ENCODE measurements at places on chromosomes 1 and 21. TPM values are rescaled to one million over a fixed set of nuclear protein-coding genes. Genes with fewer than 3 reads are reported as not detected.

- peak; percentile 81 for DNase-seq
Observed at GRCh38 chr1:202281316-202282024, 60.3 kb downstream of the UBE2T start.

DNA sequence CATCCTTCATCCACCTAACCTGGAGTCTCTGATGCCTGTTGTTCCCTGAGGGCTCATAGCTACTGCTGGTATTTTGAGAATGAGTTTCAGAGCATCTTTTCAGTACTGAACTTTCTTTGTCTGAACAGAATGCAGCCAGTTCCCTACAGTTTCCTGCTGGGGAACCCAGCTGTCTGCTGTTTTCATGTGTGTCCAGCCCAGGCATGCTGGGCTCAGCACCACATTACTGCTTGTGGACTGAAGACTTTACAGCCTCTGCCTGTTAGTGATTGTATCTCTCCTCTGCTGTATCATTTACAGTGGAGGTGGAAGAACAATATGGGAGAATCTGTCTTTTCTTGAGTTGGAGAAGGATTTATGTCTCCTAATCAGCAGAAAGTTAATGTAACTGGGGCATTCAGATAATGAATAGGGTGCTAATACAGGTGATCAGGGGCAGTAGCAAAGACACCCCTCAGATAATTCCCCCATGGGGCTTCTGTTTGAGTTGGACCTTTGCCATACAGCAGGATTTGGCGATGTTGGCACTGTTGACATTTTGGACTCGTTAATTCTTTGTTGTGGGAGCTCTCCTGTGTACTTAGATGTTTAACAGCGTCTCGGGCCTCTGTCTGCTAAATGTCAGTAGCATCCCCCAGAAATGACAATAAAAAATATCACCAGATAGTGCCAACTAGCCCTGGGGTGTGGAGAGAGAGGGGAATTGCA lies 207.7 kb downstream of the HHAT start:
- DNase-seq, result no peak

The RIMKLA gene
- not detected for polyA plus RNA-seq

The LRRC38 gene
- not detected for polyA plus RNA-seq

The WNT3A gene
- not detected for polyA plus RNA-seq

DNA sequence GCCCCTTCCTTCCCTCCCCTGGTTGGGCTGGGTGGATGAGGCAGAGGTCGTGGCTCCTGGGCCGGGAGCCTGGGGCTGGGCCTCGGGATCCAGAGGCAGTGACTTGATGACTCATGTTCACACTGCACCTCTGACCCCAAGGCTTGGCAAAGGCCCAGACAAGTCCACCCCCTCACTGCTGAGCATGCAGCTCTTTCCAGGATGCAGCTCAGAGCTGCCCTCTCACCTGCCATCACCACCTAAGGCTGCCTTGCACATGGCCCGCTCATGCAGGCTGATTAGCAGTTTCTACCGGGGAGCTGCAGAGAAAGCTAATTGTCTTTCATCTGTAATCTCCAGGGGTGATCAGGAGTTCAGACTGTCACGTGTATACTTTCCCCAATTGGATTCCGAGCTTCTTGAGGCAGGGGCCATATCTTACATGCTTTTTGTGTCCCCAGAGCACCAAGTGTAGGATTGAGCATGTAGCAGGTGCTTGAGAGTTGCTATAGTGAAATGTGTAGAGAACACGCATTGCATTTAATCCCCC lies 62.1 kb downstream of the LRRN2 start:
- DNase-seq, result peak; percentile 48

The FMO5 gene
- 0.50 TPM for polyA plus RNA-seq

DNA sequence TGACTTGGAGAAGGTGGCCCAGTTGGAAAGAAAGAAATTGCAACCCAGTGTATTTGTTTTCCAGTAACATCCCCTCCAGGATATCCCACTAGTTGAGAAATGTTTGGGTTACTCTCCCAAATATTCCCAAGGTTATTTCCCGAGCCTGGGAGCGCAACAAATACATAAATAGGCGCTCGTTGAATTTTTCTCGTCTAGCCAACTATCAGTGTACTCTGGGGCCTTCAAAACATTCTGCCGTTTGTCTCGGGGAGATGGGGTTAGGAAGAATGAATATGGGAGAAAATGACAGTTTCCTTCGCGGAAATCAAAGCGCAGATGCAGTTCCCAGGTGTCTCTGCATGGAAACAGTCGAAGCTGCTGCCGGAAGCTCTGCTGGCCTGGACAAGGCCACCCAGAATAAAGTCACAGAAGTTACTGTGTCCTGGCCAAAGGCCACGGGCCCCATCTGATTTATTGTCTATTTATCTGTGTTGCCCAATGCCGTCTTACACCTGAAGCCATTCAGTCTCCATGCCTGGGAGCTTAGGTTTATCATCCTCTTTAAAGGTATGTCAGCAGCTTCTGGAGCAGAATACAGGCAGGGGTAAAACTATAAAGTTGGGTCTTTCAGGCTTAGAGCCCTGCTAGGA lies 1.0 kb downstream of the C1orf115 start:
- DNase-seq, result no peak

GRCh38 chr1:3257788-3258187 lies 188.8 kb downstream of the PRDM16 start:
- no peak for DNase-seq

- DNase-seq, result no peak
Observed at GRCh38 chr1:110633646-110634030, 27.5 kb upstream of the KCNA2 start.

DNA sequence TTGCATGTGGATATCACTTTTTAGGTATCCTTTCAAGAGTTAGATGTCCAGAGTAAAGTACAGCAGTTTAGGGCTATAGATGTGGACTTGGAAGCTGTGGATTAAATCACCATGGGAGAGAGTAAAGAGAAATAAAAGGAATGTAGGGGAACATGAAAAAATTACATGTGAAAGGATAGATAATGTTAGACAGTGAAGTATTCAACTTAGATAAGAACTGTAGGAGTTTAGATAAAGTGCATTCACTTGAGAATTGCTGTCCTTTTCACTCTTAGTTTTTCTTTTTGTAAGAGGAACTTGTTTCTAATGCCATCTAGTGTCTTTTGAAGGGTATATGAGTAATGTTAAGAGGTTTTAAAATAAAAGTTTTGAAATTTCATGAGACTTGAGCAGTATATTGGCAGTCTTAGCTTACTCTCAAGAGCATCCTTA lies 40.1 kb downstream of the MAST2 start:
- peak; percentile 69 for DNase-seq

The INAVA gene
- 0.07 TPM for polyA plus RNA-seq

The GSTM5 gene
- polyA plus RNA-seq, result 1.2 TPM

GRCh38 chr1:111938123-111938522 lies 51.3 kb downstream of the KCND3 start:
- DNase-seq, result no peak

DNA sequence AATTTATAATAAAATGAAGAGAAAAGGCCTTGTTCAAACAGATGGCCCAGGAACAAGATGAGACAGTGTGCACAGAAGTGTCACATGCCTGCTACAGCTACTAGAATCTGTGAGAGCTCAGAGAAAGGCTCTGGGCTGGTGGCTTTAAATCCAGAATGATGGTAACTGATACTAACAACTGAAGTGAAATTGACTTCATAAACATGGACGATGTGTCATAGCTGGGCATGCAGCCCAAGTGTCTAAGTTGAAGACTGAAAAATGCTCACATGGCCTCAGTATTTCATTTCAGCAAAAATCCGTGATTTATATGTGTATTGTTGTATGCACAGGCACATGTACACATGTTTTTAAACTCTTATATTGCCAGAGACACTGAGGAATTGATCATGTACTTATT lies 208.3 kb upstream of the RUNX1 start:
- DNase-seq, result peak; percentile 96

DNA sequence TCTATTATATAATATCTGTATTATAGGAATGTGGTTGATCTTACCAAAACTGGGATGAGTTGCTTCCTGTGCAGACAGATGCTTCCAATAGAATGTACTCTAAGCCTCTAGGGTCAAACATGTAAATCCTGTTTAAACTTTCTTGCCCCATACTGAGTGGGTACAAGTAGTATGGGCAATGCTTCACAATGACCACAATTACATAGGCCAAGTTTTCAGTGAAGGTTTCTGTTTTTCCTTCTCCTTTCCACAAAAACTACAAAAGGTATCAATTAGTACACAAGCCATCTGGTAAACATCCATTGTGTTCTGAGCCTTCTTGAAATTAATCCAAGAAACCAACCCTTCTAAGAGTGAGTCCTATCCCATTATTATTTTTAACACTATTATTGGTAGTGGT lies 16.8 kb downstream of the OTUD7B start:
- DNase-seq, result no peak

All from IMR-90 (cell line).